Cortex of kidney (tissue), 1 donor: ENCODE measurements at places on chromosomes 6 and 20.

GRCh38 chr6:68901044-68901443 lies 266.0 kb downstream of the ADGRB3 start:
- no peak for DNase-seq

GRCh38 chr6:96990462-96990861 lies 65.9 kb downstream of the KLHL32 start:
- DNase-seq, result no peak

- DNase-seq, result no peak
Observed at GRCh38 chr20:52777171-52777570, 195.0 kb upstream of the TSHZ2 start.

DNA sequence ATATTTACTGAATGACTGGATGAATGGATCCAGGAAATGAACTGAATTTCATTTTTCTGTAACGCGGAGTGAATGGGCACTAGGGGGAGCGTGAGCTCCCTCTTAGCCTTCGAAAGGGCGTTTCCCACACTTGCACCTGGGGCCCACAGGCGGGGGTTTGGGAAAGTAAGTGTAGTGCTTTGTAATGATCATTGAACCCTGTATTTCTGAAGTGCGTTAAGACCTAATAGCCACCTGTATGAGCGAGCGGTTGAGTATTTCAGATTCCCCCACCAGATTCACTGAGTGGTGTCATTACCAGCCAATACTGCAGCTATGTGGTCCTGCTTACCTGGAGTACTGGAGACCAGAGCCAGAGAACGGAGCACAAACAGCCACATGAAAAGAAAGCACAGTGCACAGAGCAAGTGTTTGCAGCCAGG lies 10.5 kb downstream of the SYTL3 start:
- DNase-seq, result no peak

- no peak for DNase-seq
Observed at GRCh38 chr6:121491576-121491975, 56.1 kb downstream of the GJA1 start.

- DNase-seq, result no peak
Observed at GRCh38 chr20:46047821-46048220, 18.8 kb downstream of the SLC12A5 start.

GRCh38 chr20:62116558-62117361 lies 5.5 kb upstream of the LSM14B start:
- DNase-seq, result no peak

GRCh38 chr6:34414999-34415858 lies 10.6 kb downstream of the RPS10 start:
- DNase-seq, result no peak

DNA sequence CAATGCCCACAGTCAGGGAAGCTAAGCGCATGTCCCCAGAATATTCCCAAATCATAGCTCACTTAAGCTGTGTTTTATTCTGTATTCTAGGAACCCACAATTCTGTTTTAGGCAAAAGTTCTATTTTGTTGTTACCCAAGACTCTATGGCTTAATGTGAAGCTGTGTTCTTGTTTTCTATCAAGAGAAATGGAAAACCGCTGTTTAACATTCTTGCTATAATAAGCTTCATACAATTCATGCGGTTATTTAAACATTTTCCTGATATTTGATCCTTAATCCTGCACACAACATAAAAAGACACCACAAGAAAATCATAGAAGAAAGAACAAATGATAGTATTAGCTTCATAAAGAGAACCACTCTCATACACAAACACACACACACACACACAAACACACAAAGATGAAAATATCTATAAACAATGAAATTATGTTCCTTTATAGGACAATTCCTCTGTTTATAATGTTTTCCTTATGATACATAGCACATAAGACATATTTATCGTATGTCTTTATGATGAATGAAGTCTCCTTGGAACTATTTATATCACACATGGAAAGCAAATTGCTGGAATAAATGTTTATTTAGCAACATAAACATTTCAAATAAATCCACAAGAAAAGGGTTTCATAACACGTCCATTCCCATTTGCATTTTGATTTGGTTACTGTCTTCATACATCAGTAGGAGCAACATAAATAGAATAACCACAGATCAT lies 16.4 kb upstream of the COL21A1 start:
- no peak for DNase-seq
